ENCODE measurements at places on chromosomes 4 and X.
A peak's percentile ranks its signal among the peaks of the same experiment; 100 is the strongest.

DNA sequence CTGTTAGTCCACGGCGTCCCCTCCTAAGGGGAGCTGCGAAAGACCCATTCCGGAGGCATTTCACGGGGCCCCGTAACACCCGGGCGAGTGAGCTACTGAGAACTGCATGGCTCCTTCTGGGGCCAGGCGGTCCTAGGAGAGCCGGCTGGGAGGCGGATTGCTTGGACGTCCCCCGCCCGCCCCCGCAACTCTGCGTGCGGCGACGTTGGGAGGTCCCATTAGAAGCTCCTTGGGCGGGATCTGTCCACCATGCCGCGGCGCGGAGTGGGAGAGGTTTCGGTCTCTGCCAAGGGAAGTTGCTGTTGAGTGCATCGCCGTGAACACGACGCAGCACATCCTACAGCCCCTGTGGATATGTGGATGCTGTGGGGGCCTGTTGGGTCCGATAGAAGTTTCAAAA is 85.4 kb upstream of the IGFBP7 start:
- DNase-seq = peak; percentile 12

DNA sequence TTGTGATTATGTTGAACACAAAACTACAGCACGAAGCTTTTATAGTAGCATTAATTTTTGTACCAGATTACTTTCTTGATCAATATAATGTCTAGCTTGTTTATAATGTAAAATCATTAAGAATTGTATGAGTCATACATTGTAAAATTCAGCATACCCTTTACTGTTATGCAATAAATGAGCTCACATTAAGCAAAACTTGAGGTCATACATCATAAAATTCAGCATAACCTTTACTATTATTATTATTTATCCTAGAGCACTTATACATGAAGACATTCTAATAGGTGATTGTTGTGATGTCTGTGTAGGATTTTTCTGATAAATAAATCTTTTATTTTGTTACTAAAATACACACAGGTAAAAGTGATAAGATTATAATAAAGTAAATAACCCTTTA is 49.4 kb downstream of the DTHD1 start:
- no peak for DNase-seq

GRCh38 chr4:149723065-149723464 is 92.6 kb downstream of the IQCM start:
- no peak for DNase-seq

DNA sequence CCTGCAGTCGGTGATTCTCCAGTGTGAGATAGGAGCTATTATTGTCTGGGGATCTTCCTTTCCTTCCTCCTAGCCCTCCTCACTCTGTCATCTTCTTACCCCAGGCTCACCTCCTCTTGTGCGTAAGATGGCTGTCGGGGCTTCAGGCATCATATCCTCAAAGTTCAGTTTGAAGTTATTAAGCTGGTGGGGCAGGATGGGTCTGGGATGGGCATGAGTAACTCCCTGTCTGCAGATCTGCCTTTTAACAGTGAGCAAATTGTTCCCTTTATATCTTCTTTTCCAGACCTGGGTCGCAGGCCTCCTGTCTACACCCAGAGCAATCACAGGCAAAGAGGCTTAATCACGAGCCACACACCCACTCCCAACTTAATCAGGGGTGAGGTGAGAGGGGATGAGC is 900 bp upstream of the MTMR1 start:
- DNase-seq = no peak

- peak; percentile 1 for DNase-seq
Measured at GRCh38 chr4:171676555-171677215, 136.5 kb upstream of the GALNTL6 start.

DNA sequence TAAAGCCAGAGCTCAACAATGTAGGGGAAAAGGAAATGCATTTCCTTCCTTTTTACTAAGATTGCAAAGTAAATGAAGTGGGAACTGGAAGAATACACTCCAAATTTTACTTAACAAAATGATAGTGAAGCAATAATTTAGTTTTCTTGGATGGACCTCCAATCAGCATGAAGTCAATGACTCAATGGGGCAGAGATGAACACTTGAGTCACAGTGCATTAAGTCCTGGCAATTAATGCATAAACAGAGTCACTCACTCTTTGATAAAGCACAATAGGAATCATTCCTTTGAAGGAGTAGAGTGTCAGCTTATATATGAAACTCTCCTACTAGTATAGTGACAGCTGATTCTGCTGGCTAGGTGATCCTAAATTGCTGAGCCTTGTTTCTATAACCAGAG is 66.7 kb upstream of the FRAS1 start:
- no peak for DNase-seq

DNA sequence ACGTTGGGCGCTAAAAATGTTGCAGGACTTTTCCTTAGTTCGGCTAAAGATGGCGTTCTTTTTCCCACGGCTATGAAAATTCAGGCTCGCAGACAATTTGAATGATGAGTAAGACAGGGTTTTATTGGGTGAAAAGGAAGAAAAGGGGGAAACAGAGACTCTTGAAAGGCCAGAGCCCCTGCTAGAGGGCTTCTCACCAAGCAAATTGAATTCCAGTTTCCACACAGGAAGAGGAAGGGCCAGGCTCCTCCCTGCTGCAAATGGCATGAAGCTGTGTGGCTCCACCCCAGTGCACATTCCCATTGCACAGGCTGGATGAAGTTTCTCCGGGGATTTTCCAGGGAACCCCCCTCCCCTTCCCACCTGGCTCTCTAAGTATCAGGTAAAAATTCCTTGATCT is 210.9 kb downstream of the KLHL4 start:
- DNase-seq = no peak

GRCh38 chr4:177964061-177964460 is 521.8 kb upstream of the AGA start:
- DNase-seq = no peak

DNA sequence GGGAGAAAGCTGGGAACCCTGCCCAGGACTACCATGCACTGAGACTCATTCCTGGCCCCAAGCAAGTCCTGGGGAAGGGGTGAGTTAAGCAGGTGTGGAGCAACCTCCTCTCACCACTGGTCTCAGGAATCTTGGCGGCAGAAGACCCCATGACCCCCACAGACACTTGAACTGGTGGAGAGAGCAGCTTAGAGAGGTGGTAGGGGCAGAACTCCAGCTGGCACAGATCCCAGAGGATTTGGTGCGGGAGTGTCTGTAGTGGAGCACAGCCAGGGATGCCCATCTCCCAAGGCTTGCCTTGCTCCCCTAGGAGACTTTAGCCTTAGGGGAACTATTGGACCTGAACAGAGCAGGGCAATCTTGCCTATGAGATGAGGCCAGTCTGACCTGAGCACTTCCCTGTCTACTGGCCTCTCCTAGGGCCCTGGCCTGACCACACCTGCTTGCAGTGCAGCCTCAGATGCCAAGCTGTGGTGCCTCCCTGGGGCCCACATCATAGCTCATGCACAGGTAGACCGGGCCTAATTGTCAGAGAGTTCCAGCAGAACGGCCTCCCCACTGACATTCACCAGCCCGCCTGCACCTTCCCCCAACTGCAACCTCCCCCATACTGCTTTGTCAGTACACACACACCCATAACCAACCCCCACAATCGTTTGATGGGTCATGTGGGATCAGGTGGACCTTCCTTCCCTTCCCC is 78.0 kb downstream of the NAA11 start:
- no peak for DNase-seq

DNA sequence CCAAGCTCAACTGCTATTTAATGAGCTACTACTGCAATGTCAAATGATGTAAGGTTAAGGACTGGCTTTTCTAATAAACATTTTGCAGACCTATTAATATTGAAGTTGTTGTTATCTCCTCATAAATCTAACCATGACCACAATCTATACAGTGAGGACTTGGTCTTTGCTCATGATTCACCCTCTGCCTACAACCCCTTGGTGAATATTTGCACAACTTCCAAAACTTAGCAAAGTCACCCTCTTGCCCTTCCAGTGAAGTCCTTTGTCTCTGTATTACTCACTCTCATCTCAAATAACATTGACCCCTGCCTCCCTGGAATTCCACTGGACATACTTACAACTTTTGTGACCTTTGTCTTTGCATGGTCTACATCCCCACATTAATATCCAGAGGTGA is 204.5 kb downstream of the KCNIP4 start:
- no peak for DNase-seq

DNA sequence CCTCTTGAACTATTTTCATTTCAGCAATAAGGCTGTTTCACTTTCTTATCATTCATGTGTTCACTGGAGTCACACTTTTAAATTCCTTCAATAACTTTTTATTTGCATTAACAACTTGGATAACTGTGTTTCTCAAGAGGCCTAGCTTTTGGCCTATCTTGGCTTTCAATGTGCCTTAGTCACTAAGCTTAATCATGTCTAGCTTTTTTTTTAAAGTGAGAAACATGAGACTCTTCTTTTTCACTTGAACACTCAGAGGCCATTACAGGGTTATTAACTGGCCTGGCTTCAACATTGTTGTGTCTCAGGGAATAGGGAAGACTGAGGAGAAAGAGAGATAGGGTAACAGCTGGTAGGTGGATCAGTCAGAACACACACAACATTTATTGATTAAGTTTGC is 64.0 kb upstream of the VCX2 start:
- DNase-seq = no peak

- peak; percentile 1 for DNase-seq
Measured at GRCh38 chr4:69095301-69095731, 958 bp upstream of the UGT2B7 start.

- peak; percentile 83 for DNase-seq
Measured at GRCh38 chr4:7634661-7635251, 200.0 kb upstream of the PSAPL1 start.

DNA sequence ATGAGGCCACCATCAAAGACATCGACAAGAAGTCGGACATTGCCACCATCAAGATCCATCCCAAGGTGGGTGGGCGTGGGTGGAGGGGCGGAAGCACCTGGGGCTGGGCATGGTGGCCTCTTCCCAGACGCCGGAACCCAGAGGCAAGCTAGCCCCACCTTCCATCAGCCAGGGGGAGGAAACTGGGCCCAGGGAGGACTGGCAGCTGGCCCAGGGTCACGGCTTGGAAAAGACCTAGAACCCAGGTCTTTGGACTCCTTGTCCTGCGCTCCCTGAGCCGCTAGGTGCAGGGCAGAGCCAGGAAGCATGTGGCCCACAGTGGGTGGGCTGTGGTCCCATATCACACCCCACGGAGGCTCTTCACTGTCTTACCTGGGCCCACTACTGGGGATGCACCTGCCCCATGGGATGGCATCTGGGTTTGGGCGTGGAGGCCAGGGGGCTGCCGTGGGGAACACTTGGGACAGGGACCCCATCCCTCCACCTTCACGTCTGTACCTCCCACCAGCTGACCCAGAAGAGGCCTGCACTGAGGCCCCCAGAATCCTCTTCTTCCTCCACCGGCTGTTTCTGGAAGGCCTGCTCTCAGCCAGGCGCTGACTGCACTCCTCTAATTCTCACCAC is 17.3 kb downstream of the HTRA3 start:
- no peak for DNase-seq

DNA sequence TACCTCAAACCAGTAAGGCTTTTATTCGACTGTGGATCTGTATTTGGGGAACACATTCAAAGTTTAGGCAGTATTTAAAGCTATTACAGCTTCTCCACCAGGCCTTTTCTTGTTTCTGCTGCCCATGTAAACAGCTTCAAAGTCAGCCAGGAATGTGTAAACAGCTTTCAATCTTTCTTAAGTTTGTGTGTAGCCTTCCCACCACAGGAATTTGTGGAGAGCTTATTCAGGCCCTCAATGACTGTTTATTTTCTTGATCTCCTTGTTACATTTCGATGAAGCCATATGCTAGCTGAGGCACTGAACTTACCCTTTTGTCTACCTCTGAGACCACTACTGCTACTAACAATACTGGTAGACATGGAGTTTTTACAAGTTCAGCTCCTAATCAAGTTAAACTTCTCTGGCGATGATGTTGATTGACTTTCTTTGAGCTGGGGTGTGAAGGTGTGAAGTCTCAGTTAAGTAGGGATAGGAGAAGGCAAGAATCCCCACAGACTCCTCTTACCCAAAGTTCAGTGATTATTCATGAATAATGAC is 72.6 kb downstream of the NWD2 start:
- DNase-seq = no peak

DNA sequence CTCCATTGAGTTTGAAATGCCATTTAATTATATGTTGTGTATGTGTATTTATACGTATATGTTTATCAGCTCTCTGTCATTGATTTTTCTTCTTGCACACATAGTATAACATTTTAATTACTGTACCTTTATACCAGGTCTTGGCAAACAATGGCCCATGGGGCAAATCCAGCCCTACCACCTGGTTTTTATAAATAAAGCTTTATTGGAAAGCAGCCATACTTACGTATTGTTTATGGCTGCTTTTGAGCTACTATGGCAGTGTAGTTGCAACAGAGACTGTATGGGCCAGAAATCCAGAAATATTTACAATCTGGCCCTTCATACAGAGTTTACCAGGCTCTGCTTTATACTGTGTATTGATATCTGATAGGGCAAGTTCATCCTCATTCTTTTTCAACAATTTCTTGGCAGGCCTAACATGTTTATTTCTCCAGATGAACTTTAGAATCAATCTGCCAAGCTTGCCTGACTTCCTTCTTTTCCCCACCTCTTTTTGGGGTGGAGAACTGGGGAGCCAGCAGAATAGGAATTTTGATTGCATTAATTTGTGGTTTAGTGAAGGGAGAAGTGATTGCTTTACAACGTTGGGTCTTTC is 15.8 kb downstream of the DCUN1D4 start:
- DNase-seq = peak; percentile 10

DNA sequence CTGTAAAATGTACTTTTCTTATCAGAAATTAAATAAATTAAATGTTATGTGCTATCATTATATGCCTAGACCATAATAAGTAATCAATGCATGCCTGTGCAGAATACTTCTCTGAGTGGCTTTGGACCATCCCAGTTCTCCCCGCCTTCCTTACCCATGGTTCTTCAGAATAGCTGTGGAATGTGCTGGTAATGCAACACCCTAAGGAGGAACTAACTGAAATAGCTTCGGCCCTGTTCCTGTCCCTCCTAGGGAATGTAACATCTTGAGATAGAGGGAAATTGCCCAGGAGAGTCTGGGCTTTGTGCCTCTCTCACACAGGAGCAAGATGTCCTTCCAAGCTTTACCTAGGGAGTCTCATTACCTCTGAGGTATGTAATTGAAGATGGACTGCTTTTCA is 693.6 kb upstream of the HS3ST1 start:
- DNase-seq = peak; percentile 38

DNA sequence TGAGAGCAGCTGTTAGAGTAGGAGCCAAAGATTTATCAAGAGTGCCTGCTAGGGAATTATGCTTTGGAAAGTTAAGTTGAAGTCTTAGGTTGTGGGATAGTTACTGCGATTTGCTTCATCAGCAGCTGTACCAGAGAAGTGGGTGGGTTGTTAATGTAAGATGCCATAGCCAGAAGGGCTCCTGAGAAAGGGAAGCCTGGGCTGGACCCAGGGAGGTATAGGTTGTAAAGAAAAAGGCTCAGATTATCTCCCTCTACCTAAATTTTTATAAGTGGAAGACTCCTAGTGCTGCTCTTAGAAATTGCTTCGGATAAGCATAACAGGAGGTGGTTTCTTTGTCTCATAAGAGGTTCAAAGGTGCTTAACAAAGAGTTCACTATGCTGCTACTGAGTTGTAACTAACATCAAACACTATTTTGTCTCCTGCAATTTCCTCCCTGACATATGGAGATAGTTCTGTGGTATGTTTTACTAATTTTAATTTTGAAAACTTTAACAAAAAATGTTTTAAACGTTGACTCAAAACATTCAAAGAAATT is 356.9 kb downstream of the DTHD1 start:
- no peak for DNase-seq

GRCh38 chr4:157143369-157143768 is 67.4 kb downstream of the GLRB start:
- no peak for DNase-seq

- no peak for DNase-seq
Measured at GRCh38 chr4:189494407-189494806, 446.3 kb upstream of the FRG1 start.

Data from suppressor macrophage treated with lipopolysaccharide for 1 hour (primary cell).